ENCODE measurements at places on chromosomes 3 and 15.

DNA sequence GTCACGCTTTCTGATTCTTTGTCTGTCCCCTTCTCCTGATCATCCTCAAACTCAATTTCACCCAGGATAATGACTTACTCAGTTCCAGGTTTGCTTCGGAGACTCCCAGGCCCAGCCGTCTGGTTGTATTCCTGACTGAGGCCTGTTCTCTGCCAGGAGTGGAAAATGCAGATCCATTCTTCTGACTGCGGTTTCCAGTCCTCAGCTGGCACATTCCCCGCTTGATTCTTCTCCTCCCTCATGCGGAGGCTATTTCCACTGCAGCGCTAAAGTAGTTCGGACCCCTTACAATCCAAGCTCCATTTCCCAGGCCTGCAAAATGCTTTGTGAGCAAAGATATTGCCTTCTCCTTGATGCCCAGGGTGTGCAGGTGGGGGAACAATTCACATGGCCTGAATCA is 47.2 kb upstream of the GALNT15 start:
- no peak for DNase-seq

DNA sequence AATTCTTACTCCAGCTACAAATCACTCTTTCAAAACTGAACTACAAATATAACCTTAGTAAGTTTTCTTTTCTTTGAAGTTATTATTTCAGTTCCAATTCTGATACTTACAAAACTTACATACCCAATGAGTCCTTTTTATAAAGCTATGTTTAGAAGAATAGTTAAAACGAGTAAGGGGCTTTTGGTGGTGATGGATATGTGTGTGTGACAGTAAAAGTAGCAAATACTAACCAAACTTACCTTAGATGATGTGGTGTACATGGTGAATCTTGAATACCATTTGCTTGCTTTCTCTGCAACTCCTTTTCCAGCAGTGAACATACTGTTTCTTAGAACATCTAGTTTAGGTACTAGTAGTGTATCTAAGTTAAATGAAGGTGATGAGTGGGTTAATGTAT is 68.4 kb downstream of the SLC24A1 start:
- DNase-seq: no peak

- DNase-seq: no peak
These were observed 266.8 kb upstream of the CBLB start for GRCh38 chr3:106135451-106136160.

DNA sequence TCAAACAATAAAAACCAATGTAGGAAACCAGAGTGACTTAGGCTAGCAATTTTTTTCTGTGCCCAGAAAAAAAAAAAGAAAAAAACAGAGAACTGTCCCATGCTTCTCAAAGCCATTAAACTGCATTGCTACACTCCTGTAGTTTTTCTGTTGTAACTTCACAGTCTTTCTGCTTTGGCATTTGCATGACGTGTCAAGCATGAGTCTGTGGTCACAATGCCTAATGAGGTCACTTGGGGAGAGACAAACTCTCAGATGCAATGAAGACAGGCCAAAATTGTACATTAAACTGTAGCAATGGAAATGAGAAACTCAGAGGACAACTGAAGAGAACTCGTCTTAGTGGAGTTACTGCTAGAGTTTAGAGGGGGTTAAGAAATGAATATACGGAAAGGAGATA is 30.8 kb downstream of the CCDC80 start:
- DNase-seq: no peak

GRCh38 chr3:130687327-130687726 is 59.3 kb downstream of the PIK3R4 start:
- no peak for DNase-seq

DNA sequence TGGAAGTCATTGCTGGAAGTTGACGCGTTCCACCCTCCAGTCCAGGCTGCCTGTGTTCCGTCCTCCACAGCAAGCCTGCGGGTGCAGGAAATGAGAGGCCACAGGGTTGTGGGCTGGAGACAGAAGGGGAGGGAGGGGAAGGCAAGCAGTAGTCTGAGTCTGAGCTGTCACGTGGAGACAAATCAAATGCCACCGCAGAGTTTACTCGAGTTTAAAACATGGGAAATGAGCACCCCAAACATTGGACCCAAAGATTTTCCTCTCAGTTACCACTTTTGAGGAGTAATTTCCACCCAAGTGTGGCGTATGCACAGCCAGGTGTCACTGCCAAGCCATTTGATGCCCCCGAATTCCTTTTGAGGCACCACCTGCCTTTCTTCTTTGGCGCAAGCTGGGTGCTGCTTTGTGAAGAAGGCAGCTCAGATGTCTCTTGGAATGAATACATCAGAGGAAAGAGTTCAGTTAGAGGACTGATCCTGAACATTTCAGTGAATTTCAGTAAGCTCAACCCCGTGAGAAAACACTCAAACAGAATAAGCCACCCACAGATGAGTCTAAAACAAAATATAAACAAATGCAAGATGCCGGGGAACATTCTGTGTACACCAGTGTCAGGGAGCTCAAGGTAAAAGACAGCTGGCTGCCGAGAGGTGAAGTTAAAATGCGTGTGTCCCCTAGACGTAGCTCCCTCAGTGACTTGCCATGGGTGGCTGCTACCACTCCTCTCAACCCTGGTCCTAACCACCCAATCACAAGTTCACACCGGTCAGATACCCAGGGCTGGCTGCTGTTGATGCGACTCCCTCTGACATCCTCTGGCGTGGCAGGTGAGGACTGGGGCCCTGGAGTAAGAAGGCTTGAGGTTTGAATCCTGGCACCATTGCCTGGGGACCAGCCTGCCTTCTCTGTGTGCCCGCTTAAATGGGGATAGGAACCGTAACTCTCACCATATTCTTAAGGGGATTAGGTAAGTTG is 203.8 kb downstream of the UACA start:
- no peak for DNase-seq

DNA sequence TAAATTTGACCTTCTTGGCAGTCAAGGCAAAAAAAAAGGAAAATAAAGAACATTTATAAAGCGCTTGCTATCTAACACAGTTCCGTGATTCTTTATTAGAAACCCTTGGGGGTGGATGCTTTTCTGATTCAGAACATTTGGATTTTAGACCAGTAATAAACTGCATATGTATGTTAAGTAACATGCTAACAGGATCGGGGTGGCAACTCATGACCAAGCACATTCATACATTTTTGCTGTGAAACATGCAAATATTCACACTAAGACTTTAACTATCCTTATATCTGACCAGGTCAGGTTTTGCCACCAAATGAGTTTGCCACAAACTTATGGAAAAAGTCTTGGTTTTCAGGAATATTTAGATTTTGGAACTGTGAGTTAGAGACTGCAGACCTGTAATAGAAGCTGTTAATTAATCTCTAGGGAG is 30.4 kb upstream of the KLF13 start:
- no peak for DNase-seq

- no peak for DNase-seq
These were observed 26.2 kb upstream of the TOP2B start for GRCh38 chr3:25690768-25691533.

DNA sequence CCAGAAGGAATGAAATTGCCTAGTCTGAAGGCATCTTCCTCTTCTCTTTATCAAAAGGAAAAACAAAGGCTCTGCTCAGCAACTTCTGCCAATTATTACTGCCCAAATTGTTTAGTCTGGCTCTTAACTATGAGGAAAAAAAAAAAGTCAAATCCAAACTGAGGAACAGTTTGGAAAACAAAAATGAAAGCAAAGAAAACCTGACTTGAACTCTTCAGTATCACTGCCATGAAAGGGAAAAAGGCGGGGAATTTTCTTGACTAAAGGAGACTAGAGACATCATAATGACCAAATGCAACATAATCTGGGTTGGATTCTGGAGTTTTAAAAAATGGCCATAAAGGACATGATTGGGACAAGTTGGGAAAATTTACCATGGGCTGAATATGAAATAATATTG is 156.3 kb downstream of the STT3B start:
- no peak for DNase-seq

DNA sequence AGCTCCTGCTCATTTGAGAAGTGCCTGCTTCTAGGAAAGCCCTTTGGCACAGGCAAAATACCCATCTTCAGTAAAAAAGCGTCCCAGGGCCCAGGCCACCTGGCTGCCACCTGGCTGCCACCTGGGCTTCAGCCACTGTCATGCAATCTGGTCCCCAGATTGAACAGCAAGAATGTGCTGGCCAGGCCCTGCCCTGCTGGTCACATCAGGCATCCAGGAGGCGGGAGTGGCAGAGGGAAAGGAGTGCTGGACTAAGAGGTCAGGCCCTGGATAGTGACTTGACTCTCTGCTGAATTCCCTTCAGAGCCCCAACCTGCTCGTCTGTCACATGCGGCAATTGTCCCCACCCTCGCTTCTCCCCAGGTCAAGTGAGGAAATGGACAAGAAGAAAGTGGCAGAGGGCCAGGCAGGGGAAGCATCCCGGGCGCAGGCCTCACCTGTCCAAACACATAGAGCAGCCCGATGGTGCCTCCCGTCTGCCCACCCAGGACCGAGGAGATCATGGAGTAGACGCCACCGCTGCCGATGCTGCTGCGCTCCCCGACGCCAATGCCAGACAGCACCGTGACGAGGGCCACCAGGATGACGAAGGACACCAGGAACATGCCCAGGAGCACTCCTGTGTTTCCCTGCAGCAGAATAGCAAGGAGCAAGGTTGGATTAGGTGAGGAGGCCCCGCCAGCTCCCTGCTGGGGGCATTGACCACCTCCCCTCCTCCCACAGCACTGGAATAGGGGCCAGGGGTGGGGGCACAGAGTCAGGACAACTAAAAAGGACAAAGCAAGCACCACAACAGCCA is 25.5 kb downstream of the SLC12A8 start:
- DNase-seq: no peak

GRCh38 chr3:107675233-107675900 is 152.6 kb downstream of the BBX start:
- no peak for DNase-seq

- DNase-seq: no peak
These were observed 158.5 kb upstream of the TPM1 start for GRCh38 chr15:62883938-62884479.

GRCh38 chr3:119937229-119937628 is 155.3 kb downstream of the NR1I2 start:
- DNase-seq: no peak

GRCh38 chr15:66765478-66766281 is 63.6 kb downstream of the SMAD6 start:
- no peak for DNase-seq

DNA sequence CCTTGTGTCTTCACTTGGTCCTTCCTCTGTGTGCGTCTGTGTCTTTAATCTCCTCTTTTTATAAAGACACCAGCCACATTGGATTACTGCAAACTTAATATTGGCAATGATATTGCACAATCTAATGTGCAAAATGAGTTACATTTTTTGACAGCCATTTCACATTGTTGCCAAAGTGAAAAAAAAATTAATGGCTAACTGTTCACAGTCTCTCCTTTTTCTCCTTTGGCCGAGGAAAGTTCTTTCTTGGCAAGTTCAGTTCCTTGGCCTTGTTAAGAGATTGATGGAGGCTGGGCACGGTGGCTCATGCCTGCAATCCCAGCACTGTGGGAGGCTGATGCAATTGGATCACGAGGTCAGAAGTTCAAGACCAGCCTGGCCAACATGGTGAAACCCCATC is 62.2 kb upstream of the ZNF280D start:
- no peak for DNase-seq

- peak; percentile 67 for DNase-seq
These were observed 507.6 kb downstream of the FHIT start for GRCh38 chr3:60743631-60744164.

GRCh38 chr3:101900736-101901135 is 51.4 kb downstream of the NFKBIZ start:
- DNase-seq: no peak

DNA sequence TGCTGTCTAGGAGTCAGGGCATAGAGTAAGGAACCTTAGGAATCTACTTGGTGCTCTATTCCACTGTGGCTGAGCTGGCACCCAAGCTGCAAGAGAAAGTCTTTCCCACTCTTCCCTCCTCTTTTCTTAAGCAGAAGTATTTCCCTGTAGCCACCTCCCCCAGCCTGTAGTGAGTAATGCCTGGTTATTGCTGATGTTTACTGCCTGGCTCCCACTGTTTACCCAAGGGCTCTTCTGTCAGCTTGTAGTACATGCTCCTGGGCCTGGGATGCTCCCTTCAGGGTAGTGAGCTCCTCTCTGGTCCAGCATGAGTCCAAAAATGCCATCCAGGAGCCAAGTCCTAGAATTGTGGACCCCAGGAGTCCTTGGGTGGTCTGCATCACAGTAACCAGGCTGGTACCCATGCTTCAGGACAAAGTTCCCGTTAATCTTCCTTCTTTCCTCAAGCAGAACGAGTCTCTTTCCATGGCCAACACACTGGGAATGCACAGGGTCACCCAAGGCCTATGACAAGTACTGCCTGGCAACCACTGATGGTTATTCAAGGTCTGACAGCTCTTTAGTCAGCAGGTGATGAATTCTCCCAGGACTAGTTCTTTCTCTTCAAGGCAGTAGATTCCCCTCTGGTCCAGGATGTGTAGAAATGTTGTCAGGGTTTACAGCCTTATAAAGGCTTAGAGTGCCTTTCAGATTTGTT is 17.6 kb downstream of the GALK2 start:
- DNase-seq: no peak

DNA sequence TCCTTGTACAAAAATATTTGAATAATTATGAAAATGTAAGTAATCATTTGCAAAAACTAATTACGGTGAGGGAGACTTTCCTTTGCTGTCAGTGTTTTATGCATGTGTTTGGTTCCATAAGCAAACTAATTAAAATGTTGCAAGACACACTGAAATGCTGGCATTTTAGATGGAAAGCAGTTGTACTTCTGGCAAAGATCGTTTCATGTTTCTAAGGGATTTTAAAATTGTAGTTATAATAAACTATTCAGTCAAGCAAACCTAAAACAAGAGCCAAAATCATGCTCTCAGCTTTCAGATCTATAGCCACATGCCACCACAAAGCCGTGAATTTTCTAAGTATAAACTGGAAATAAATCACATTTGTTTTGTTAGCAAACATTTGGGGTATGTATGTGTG is 240.1 kb upstream of the ZNF385D start:
- DNase-seq: no peak

- no peak for DNase-seq
These were observed 270.1 kb upstream of the TBL1XR1 start for GRCh38 chr3:177467247-177467985.

GRCh38 chr3:157059181-157059580 is 100.8 kb downstream of the CCNL1 start:
- DNase-seq: no peak

DNA sequence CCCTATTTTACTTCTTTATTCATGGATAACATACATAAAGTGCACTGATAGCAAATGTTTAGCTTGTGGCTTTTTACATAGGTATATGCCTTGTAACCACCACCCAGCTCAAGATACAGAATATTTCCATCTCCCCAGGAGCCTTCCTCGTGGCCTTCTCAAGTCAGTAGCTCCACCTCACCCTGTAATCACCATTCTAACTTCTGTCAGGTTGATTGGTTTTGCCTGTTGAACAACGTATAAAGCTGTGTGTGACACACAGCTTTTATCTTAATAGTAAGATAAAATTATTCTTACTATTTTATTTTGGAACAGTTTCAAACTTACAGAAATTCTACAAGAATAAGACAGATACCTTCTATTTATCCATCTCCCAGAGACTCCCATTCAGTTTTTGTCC is 13.3 kb downstream of the ATG7 start:
- no peak for DNase-seq

Measured in smooth muscle cell of the brain vasculature (primary cell).